ENCODE measurements at places on chromosomes 2 and 18.

- DNase-seq: no peak
Observed at GRCh38 chr18:43855376-43855775, 578.1 kb upstream of the SYT4 start.

DNA sequence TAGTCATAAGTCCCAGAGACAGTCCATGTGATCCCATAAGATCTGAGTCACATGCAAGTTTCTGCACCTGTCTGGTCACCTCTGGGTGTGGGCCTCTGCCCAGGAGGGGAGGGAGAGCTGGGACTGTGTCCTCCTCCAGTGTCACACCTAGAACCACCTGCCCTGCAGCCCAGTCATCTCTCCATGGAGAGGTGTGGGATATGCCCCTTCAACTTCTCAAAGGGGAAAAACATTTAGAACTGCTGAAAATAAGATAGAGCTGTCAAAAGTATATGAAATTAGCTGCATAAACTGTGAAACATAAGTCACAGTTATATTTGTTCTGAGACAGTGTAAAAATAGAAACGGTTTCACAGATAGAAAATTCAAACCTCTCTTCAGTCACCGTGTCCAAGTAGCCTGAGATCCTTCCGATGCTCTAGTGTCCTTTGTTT, 55.4 kb downstream of the NGEF start:
- DNase-seq: no peak

DNA sequence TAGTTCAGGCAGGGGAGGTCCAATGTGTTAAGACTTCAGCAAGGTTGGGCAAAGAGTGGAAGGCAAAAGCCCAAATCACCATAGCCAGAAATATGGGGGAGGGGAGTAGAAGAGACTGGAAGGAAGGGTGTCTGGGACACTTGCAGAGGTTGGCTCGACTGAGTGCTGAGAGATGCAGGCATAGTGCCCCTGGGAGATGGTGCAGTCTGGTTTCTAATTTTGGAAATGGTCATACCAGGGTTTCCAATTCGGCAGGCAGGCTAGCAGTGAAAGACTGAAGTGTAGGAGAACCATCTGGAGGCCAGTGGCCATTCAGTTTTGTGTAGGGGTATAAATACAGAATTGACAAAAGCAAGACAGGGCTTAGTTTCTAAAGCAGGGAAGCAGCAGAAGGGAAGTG, 6.2 kb upstream of the SPOPL start:
- DNase-seq: no peak

GRCh38 chr18:9802175-9803062, 83.4 kb upstream of the TXNDC2 start:
- no peak for DNase-seq

Data from stimulated activated CD4-positive, alpha-beta T cell treated with anti-CD3 and anti-CD28 coated beads, Interleukin-4, amount 100 ng/mL, for 48 hours (primary cell).